ENCODE measurements at places on chromosomes 1 and 21.

DNA sequence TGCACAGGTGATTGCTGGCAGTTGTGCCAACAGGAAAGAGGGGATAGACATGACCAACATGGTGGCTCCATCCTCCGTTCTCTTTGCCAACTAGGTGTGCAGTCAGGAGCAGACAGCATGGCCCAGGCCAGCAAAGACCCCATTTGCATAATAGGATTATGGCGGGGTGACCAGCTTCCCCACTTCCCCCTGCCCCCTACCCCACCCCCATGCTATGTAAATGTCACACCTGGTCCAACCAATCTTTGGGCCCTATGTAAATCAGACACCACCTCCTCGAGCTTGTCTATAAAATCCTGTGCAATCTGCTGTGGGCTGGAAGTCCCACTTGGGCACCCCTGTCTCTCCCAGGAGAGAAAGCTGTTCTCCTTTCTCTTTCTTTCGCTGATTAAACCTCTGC, 146.0 kb downstream of the SLC30A10 start:
- DNase-seq, result no peak

GRCh38 chr1:46619656-46620258, 3.1 kb upstream of the MOB3C start:
- DNase-seq, result no peak

- no peak for DNase-seq
Observed at GRCh38 chr1:224435999-224436398, 1.4 kb upstream of the WDR26 start.

GRCh38 chr1:49197081-49197480, 420.4 kb upstream of the BEND5 start:
- no peak for DNase-seq

DNA sequence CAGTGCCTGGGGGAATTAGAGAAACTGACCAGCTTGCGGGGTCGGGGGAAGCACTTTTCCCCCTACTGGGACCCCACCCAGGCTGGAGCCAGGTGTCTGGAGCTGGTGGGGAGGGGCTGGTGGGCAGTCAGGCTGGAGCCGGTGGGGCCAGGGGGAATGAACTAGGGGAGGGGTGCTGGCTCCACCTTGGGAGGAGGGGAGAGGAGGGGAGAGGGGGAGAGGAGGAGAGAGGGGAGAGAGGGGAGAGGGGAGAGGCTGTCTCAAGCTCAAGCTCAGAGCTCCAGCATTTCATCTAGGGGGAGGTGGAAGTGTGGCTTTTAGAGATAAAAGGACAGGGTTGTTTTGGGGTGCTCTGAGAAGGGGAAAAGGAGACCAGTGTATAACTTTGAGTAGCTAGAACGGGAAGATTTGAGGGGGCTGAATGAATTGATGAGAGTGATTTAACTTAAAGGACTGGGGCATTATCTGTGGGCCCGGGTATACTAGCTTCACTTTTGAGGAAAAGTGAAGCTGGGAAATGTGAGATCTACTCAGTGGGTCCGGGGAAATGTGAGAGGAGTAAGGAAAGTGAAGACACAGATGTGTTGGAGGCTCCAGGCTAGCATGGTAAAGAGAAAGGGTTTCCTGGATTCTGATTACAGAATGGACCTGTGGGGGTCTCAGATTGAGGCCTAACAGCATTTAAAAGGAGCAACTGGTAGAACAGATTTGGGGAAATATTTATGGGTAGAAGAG, 2.8 kb downstream of the EFNA1 start:
- DNase-seq, result no peak

DNA sequence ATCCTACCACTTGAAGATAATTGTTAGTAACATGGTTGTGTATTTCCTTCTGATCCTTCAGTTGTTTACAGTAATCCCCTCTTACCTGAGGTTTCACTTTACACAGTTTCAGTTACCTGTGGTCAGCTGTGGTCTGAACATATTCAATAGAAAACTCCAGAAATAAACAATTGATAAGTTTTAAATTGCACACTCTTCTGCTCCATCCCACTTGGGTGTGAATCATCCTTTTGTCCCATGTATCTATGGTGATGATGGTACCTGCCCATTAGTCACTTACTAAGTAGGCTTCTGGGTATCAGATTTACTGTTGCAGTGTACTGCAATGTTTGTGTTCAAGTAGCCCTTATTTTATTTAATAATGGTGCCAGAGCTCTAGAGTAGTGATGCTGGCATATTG, 62.5 kb downstream of the OSBPL9 start:
- no peak for DNase-seq

DNA sequence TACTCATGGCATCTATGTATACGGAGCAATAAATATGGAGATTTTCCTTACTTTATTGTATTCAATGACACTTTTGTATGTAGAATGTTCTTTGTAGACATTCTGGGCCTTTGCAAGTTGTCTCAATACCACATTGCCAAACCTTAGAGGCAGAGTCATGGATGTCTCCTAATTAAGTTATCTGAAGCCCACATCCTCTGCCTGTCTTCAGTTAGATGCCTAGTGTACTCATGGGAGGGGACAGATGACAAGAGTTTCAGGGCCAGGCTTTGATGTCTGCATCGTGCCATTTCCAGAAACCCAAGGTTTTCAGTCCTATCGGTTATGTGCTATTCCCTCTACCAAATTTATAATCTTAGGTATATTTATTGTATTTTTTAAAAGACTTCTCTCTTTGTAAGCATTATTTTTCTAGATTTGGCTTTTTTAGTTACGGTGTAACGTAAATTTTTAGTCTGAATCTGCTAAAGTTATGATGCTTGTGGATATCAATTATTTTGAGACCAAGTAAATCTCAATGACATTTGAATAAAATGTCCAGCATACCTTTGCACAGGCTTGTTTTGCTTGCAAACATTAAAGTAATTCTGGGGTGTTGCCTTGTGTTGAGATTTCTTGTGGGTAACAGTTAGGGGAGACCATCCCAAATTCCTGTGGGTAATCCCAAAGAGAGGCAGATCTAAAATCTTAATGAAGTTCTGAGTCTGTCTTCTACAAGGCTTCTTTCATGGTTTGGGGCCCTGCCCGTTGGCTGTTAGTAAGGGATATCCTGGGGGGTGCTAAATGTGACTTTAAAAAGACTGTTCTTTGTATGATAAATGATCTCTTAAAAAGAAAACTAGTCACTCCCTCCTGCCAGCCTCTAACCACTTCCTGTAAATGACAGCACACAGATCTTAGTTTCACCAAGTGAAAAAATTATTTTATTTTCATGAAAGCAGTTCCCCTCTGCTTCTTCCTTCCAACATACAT, 8.0 kb upstream of the MACF1 start:
- no peak for DNase-seq

- no peak for DNase-seq
Observed at GRCh38 chr1:73832276-73833181, 365.4 kb downstream of the LRRIQ3 start.

GRCh38 chr1:226738995-226739695, at the start of gene ITPKB:
Gene ITPKB, minus strand, starts transcription at chr1:226739282. Its CDS starts 1,824 bp downstream, at chr1:226737458.
- DNase-seq, result no peak

- no peak for DNase-seq
Observed at GRCh38 chr1:84006591-84006990, 7.7 kb upstream of the TTLL7 start.

- DNase-seq, result no peak
Observed at GRCh38 chr1:21664806-21665588, 4.2 kb downstream of the RAP1GAP start.

GRCh38 chr1:30687886-30688285, 35.5 kb downstream of the MATN1 start:
- no peak for DNase-seq
